Nephron progenitor cell (in vitro differentiated cells): ENCODE measurements at places on chromosomes 2 and 18.

DNA sequence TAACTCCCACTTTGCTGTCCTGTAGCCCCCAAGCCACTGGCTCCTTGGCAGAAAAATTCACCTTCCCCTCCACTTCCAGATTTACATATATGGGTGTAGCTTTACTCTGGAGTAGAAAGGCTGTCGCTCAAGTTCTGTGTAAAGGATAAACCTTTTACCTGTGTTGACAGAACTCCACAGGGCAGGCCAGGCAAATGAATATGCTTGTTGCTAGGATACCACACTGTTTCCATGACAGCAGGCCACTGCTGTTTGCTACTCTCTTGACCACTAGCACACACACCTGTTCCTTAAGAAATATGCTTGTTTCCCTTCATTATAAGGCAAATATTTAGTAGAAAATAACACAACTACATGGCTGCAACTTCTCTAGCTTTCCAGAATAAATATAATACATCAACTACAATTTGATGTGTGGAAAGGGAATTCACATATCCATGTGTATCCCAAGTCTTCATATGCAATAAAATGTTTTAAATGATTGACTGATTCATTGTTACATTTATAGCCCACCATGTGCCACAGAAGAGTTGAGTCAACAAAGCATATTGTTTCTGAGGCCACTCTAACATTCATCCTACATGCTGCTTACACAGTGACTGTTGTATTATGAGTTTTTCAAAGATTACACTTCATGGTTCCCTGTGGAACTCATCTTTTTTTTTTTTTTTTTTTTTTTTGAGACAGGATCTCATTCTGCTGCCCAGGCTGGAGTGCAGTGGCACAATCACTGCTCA, 56.2 kb upstream of the ROCK1 start:
- no peak overlapping the region for H3K4me3 ChIP-seq
- H3K4me1 ChIP-seq: no peaks in the 10 kb centered on the region
- H3K27ac ChIP-seq: peak overlapping the region; percentile 8
- peaks cover 4% of the 10 kb centered on the region for H3K36me3 ChIP-seq

GRCh38 chr2:159904959-159905305, 106.9 kb upstream of the CD302 start:
- peaks cover 91% of the 10 kb centered on the region for H3K27me3 ChIP-seq
- H3K36me3 ChIP-seq: no peaks in the 10 kb centered on the region

GRCh38 chr18:48933578-48934414, 17.0 kb downstream of the SMAD7 start:
- no peak for DNase-seq
- no peak overlapping the region for H3K4me3 ChIP-seq
- H3K27ac ChIP-seq: no peak overlapping the region
- peaks cover 98% of the 10 kb centered on the region for H3K4me1 ChIP-seq
- peaks cover 20% of the 10 kb centered on the region for H3K36me3 ChIP-seq

DNA sequence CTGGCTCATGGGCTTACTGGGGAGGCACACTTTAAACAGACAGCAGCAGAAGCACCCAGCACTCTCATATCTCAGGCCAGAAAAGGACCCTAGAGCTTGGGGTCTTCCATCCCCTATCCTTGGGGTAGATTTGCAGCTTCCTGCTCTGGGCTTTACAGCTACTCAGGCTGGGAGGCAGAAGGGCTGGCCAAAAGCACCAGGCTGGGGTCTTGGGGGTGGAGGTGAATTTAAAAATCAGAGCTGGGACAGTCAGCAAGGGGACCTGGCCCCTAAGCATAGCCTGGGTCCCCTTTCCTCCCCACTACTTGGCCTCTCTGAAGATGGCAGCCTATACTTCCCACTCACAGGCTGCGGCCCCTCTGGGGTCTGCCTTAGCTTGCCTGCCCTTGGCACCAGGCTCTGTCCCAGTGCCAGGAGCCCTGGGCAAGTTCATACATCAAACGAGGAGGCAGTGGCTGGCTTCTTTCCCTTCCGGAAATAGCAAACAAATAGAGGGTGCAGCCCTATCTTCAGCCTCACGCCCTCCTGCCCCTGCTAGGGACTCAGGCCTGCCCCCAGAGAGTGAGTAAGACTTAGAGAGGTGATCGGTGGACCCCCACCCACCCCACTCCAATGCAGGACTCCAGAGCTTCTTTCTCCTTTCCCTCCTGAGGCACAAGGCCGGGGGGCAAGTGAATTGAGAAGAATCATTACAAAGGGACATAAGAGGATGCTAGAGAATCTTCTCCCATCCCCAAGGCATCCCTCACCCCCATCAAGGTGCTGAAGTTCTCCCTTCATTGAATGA, 26.0 kb upstream of the TNS1 start:
- no peak overlapping the region for H3K4me3 ChIP-seq
- no peak for DNase-seq
- H3K27me3 ChIP-seq: peaks cover 19% of the 10 kb centered on the region
- no peaks in the 10 kb centered on the region for H3K36me3 ChIP-seq
- no peak overlapping the region for H3K27ac ChIP-seq
- peaks cover 31% of the 10 kb centered on the region for H3K4me1 ChIP-seq

- no peak overlapping the region for H3K4me3 ChIP-seq
- peaks cover 24% of the 10 kb centered on the region for H3K4me1 ChIP-seq
- H3K27ac ChIP-seq: no peak overlapping the region
- H3K27me3 ChIP-seq: no peaks in the 10 kb centered on the region
Measured at GRCh38 chr2:193695367-193695766, 1500.6 kb upstream of the TMEFF2 start.

- H3K36me3 ChIP-seq: no peaks in the 10 kb centered on the region
- H3K27me3 ChIP-seq: peaks cover 23% of the 10 kb centered on the region
- H3K4me1 ChIP-seq: peaks cover 2% of the 10 kb centered on the region
- no peak overlapping the region for H3K27ac ChIP-seq
Measured at GRCh38 chr18:77676910-77677309, 427.3 kb downstream of the GALR1 start.

DNA sequence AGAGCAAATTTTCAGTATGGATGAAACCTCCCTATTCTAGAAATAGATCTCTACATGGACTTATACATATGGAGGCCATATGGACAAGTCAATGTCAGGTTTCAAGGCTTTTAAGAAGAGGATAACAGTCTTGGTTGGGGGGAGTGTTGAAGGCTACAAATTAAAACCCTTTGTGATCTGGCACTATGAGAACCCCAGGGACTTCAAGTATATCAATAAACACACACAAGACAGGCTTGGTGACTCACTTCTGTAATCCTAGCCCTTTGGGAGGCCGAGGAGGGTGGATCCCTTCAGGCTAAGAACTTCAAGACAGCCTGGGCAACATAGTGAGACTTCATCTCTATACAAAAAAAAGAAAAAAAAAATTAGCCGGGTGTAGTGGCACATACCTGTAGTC, 127.2 kb upstream of the SP5 start:
- no peaks in the 10 kb centered on the region for H3K36me3 ChIP-seq
- no peak overlapping the region for H3K4me3 ChIP-seq
- H3K4me1 ChIP-seq: peaks cover 43% of the 10 kb centered on the region
- no peaks in the 10 kb centered on the region for H3K27me3 ChIP-seq

GRCh38 chr2:109253217-109253616, 124.2 kb downstream of the SH3RF3 start:
- H3K4me3 ChIP-seq: no peak overlapping the region
- peaks cover 9% of the 10 kb centered on the region for H3K27me3 ChIP-seq
- DNase-seq: no peak
- no peak overlapping the region for H3K27ac ChIP-seq

GRCh38 chr2:39996653-39997080, 217.6 kb upstream of the THUMPD2 start:
- H3K27ac ChIP-seq: no peak overlapping the region
- no peak overlapping the region for H3K4me3 ChIP-seq
- no peaks in the 10 kb centered on the region for H3K36me3 ChIP-seq
- H3K4me1 ChIP-seq: peaks cover 7% of the 10 kb centered on the region

GRCh38 chr2:191866675-191867506, 20.0 kb upstream of the CAVIN2 start:
- no peaks in the 10 kb centered on the region for H3K27me3 ChIP-seq
- no peak overlapping the region for H3K4me3 ChIP-seq
- no peaks in the 10 kb centered on the region for H3K36me3 ChIP-seq

- H3K27ac ChIP-seq: no peak overlapping the region
- H3K27me3 ChIP-seq: peaks cover 8% of the 10 kb centered on the region
- H3K36me3 ChIP-seq: peaks cover 5% of the 10 kb centered on the region
- no peak for DNase-seq
Measured at GRCh38 chr2:1577846-1578245, 164.6 kb downstream of the TPO start.

GRCh38 chr2:119684518-119684917, 5.5 kb downstream of the TMEM177 start:
- H3K36me3 ChIP-seq: peaks cover 44% of the 10 kb centered on the region
- H3K4me1 ChIP-seq: peaks cover 53% of the 10 kb centered on the region
- no peak overlapping the region for H3K4me3 ChIP-seq
- no peaks in the 10 kb centered on the region for H3K27me3 ChIP-seq
- no peak overlapping the region for H3K27ac ChIP-seq

DNA sequence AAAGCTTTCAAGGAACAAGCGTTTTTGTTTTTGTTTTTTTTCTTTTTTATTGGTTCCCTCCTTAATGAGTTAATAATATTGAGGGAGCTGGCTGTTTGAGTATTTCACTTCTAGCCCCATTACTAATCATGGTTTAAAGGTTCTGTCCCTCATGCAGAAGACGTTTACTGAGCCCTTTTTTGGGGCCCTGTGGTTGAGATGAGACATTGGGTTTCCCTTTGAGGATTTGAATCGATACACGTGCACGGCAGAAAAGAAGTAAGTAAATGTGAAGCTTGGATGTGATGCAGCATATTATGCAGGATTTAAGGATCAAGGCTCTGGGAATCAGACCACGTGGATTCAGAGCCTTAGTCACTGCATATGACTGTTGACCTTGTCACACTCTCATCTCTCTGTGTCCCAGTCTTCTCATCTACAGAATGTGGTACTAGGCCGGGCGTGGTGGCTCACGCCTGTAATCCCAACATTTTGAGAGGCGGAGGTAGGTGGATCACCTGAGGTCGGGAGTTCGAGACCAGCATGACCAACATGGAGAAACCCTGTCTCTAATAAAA, 1.0 kb upstream of the CHST10 start:
- peaks cover 4% of the 10 kb centered on the region for H3K27me3 ChIP-seq
- H3K36me3 ChIP-seq: peaks cover 8% of the 10 kb centered on the region
- no peak overlapping the region for H3K27ac ChIP-seq
- H3K4me1 ChIP-seq: peaks cover 55% of the 10 kb centered on the region

DNA sequence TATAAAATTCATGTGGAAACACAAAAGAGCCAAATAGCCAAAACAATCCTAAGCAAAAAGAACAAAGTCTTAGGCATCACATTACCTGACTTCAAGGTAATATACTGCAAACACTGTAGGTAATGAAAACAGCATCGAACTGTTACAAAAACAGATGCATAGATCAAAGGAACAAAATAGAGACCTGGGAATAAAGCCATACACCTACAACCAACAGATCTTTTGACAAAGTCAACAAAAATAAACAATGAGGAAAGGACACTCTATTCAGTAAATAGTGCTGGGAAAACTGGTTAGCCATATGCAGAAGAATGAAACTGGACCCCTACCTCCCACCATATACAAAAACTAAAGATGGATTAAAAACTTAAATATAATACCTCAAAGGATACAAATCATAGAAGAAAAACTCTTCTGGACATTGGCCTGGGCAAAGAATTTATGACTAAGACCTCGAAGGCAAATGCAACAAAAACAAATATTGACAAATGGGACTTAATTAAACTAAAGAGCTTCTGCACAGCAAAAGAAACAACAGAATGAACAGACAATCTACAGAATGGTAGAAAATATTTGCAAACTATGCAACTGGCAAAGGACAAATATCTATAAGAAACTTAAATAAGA, 218.0 kb downstream of the PHLPP1 start:
- no peak overlapping the region for H3K27ac ChIP-seq
- no peaks in the 10 kb centered on the region for H3K4me1 ChIP-seq
- no peak overlapping the region for H3K4me3 ChIP-seq
- DNase-seq: no peak
- H3K27me3 ChIP-seq: peaks cover 5% of the 10 kb centered on the region
- H3K36me3 ChIP-seq: peaks cover 58% of the 10 kb centered on the region

DNA sequence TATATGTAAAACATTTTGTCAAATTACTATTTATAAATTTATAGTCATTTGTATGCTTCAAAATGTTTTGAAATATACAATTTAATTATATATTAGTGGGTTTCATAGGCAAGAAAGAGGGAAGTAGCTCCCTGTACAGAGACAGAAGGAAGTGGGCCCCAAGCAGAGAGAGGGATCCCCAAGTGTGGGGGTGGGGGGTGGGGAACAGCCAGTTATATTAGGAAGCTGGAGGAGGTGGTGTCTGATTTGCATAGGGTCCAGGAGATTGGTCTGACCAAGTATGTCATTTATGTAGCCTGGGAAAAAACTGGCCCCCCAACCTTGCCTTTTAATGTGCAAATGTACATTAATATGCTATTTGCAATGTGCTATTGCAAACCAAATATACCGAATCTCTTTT, 76.5 kb upstream of the ZSWIM2 start:
- H3K4me3 ChIP-seq: no peak overlapping the region
- H3K27me3 ChIP-seq: no peaks in the 10 kb centered on the region
- no peaks in the 10 kb centered on the region for H3K36me3 ChIP-seq
- no peaks in the 10 kb centered on the region for H3K4me1 ChIP-seq
- DNase-seq: no peak

- H3K27ac ChIP-seq: peak overlapping the region; percentile 98
- H3K4me3 ChIP-seq: peak overlapping the region; percentile 50
- H3K36me3 ChIP-seq: peaks cover 5% of the 10 kb centered on the region
- peaks cover 89% of the 10 kb centered on the region for H3K4me1 ChIP-seq
Measured at GRCh38 chr2:120893811-120894584, 158.3 kb downstream of the GLI2 start.

- H3K27me3 ChIP-seq: no peaks in the 10 kb centered on the region
- H3K4me1 ChIP-seq: peaks cover 11% of the 10 kb centered on the region
- H3K36me3 ChIP-seq: peaks cover 15% of the 10 kb centered on the region
- H3K4me3 ChIP-seq: no peak overlapping the region
- peak; percentile 9 for DNase-seq
Measured at GRCh38 chr18:35616664-35617423, 35.3 kb downstream of the GALNT1 start.

DNA sequence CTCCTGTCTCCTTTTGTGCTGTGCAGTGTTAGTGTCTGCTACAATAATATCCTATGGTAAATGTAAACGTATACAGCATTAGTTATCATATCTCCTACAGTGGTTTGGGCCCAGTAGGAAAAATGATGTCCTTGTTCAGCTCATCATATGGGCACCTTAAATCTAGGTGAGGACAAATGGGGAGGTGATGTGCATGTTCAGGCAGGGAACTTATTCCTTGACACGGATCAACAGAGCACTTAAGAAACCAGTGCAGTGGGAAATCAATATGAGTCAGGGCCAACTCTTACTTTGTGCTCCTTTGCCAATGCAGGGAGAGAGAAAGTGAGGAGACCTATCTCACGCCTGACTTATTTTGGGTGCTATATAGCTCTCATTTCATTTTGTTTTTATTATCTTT, 76.4 kb downstream of the KLHL14 start:
- H3K27ac ChIP-seq: no peak overlapping the region
- peaks cover 22% of the 10 kb centered on the region for H3K4me1 ChIP-seq
- H3K4me3 ChIP-seq: no peak overlapping the region
- H3K36me3 ChIP-seq: peaks cover 41% of the 10 kb centered on the region
